ENCODE measurements at places on chromosomes 3 and 15.

DNA sequence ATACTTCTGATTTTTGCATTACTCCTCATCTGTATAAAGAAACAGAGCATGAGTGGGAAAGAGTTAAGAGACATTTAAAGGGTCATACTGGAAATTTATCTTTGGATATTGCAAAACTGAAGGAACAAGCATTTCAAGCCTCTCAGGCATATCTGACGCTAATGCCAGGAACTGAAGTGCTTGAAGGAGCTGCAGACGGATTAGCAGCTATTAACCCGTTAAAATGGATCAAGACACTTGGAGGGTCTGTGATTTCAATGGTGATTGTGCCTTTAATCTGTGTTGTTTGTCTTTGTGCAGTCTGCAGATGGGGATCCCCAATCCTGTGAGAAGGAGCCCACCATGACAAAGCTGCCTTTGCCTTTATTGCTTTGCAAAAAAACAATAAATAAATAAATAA, 202.5 kb upstream of the UBE3A start:
- no peak for DNase-seq

DNA sequence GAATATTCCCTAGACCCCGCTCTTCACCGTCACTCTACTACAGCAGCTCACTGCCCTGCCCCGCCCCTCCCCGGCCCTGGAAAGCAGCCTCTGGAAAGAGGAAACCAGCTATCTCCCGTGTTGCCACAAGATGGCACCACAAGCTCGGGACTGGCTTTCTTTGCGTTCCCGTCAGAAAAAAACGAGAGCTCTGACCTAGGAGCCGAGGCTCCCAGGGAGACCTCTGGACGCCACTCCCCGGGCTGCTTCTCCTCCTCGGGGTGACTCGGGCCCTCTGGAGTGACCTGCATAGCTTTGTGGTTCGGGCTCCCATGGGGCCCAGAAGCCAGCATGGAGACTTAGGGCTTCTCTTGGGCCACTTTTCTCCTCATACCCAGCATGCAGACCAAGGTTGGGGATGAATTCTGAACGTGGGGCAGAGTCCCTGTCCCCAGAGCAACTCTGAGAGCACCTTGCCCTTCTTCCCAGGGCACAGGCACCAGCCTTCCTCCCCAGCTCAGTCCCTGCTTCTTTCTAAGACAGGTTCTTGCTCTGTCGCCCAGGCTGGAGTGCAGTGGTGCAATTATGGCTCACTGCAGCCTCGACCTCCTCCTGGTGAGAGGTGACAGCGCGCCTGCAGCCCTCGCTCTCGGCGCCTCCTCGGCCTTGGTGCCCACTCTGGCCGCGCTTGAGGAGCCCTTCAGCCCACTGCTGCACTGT, 19.0 kb downstream of the STOML1 start:
- peak; percentile 77 for DNase-seq

DNA sequence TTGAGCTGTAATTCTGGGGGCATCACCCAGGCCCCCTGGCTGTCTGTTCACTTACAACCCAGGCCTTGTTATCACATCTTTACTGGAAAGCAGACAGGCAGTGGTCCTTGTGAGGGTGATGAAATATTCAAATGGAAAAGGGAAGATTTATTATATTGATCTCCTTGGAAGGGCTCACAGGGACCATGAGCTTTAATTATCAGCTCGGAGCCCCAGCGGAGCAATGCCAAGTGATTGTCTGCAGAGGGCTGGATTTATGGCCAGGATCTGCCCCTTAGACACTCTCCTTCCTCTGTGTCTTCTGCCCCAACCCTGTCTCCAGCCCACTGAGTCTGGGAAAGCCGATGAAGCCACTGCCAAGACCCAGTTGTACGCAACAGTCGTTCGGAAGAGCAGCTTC, 31.9 kb downstream of the CCDC33 start:
- DNase-seq, result no peak

GRCh38 chr15:67777773-67778172, 47.5 kb upstream of the SKOR1 start:
- no peak for DNase-seq

DNA sequence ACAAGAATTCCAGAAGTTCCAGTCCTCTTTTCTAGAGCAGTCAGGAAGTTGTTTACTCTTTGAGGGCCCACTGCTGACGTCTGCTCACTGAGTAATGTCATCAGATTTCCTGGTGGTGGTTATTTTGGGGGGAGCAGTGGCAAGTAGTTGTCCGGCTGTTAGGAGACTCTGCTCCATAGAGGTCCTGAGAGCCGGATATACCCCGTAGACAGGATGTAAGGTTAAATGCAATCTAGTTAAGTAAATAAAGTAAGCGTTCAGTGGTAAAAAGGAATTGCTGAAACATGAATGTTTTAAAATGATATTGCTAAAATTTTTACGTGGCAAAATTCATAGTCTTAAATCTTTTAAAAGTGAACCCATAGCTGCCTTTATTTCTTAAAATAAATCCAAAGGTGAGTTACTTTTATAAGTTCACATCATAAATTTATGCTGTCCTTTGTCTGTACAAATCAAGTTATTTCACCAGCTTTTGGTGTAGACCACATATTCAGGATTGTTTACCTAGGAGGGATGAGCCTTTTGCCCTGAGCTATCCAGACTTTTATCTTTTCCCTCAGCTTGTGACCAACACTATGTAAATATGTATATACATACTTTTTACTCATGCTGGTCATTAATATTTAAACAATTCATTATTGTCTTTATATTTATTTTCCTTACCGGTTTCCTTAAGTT, 65.8 kb downstream of the PDE8A start:
- no peak for DNase-seq

GRCh38 chr15:81111510-81112470, 22.3 kb upstream of the CFAP161 start:
- DNase-seq, result peak; percentile 79

DNA sequence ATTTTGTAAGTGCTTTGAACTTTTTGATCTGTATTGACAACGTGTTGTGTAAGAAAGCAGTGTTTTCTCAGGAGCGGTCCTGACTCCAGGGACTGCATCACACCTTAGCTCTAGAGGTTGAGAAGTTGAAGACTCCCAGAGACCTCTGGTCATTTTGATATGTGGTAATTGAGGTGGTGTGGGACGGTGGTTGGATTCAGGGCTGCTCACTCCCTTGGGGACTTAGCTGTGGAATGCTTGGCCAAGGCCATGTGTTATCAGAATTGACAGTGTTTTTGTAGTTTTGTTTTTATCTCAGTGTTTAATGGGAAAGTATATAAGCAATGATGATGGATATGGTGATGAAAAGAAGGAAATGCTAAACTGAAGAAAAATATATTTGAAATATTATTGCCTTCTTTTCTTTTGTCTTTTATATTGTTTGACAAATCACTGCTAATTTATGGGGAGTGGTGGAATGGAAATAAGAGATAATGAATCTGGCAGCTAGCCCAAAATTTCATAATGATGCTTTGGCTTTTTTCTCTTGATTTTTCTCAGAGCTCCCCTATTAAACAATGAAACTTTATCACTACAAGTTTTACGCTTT, 16.0 kb downstream of the CMSS1 start:
- no peak for DNase-seq

Data from mammary epithelial cell (primary cell).